AG04449 (cell line): ENCODE measurements at places on chromosomes 16 and 17.

GRCh38 chr17:30238387-30239088 lies 3.0 kb upstream of the SLC6A4 start:
- DNase-seq = no peak

DNA sequence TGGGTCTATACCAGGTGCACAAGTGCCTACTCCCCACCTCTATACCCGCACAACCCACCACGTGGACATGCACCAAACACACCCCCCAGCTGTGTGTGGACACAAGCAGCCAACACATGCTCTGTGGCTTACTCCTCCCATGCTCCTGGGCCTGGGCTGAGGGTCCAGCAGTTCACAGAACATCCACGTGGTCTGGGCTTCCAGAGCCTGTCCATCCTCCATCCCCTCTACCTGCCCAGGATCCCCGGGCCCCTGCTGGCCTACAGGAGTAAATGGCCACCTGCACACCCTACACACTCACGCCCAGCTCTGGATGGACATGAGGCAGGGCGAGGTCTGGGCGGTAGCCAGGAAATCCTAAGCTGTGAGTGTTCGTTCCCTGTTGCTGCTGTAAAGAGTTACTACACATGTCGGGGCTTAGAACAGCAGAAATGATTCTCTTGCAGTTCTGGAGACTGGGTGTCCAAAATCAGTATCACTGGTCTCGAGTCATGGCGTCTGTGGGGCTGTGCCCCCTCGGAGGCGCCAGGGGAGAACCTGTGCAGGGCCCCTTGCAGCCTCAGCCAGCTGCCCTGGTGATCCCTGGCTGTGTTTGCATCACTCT lies 15.0 kb upstream of the RAI1 start:
- DNase-seq = peak; percentile 29

DNA sequence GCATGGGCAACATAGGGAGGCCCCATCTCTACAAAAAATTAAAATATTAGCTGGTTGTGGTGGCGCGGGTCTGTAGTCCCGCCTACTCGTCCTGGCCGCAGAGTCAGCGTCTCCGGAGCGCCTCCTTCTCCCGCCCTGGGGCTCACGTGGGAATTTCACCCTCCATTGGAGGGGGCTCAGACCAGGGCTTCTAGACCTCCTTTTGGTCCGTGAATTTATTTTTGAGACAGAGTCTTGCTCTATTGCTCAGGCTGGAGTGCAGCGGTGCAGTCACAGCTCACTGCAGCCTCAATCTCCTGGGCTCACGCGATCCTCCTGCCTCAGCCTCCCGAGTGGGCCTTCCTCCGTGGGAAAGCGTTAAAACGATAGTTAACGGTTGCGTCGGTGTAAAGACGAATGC lies 394 bp upstream of the NME4 start:
- no peak for DNase-seq

DNA sequence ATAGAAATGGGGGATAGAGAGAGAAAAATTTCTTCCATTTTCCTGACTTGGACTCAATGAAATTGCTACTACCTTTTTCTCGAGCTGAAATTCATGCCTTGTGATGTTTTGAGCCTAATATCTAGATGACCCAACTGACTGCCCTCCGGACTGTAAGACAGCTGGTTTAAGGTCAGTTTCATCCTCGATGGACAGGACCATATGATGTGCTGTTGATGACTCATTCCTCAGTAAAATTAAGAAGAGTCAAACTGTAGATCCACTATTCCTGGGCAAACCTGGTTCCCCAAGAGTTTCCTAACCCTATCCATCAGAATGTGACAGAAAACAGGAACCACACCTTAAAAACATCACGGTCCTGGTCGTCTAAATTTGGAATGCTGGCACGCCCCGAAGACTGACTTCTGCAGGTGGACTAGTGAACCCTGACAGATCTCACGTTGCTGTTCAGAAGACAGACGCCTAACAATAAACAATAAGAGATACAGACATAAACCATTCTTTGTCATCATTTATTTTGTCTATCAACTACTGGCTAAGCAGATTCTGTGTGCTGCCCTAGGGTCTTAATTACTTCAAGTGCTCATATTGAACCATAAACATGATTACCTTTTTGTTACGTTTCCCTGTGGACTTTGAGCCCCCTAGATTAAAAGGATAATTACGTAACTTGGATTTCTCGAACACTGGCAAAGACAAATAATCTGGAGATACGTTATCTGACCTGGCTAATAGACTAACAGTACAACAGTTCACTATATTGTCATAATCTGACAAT lies 45.1 kb upstream of the NOS2 start:
- no peak for DNase-seq

DNA sequence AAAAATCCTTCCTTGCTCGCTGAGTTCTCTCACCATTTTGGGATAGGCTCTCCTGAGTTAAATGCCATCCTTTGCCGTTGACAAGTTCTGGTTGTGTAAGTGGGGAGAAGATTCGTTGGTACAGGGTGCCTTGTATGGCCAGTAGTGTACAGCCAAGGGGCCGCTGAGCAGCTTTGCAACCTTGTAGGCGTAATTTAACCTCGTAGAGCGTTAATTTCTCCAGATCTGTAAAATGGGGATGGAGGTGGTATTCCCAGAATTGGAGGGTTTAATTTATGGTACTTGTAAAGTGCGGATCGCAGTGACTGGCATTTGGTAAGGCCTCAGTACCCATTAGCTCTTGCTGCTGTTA lies 1.4 kb downstream of the ARSG start:
- no peak for DNase-seq
